ENCODE measurements at places on chromosomes 12 and 14.
A peak's percentile ranks its signal among the peaks of the same experiment; 100 is the strongest.

DNA sequence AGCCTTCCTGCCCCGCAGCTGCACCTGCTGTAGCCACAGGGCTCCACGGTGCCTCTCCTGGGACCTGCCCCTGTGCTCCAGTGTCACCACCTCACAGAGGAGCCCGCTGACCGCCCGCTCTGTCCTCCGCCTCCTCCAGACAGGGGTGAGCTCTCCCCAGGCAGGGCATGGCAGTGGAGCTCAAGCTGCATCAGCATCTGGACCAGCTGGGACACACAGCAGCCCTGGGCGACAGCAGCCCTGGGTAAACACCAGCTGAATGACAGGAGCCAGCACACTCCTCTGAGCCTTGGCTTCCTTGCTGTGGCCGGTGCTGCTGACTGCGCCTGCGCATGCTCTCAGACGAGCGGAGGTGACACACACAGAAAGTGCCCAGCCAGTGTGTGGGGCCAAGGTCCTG is 22.0 kb downstream of the CHGA start:
- no peak for DNase-seq

- DNase-seq, result no peak
These were observed 337.5 kb downstream of the GLT1D1 start for GRCh38 chr12:129190827-129191226.

DNA sequence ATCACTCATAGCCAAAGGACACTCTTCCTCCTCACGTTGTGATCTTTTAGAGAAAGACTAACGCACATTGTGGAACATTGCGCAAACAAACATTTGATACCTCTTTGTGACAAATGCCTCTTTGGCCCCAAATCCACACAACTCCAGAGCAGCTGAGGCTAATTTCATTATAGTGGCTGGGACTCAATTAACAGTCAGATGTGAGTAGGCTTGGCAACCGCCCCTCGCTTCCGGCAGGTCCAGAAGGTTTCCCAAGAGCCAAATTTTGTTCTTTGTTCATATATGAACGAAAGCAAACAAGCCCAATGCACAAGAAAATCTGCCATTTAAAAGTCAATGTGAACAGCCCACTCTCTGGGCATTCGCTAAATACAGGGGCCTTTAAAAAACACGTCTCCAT is 273.9 kb downstream of the GLT1D1 start:
- no peak for DNase-seq

DNA sequence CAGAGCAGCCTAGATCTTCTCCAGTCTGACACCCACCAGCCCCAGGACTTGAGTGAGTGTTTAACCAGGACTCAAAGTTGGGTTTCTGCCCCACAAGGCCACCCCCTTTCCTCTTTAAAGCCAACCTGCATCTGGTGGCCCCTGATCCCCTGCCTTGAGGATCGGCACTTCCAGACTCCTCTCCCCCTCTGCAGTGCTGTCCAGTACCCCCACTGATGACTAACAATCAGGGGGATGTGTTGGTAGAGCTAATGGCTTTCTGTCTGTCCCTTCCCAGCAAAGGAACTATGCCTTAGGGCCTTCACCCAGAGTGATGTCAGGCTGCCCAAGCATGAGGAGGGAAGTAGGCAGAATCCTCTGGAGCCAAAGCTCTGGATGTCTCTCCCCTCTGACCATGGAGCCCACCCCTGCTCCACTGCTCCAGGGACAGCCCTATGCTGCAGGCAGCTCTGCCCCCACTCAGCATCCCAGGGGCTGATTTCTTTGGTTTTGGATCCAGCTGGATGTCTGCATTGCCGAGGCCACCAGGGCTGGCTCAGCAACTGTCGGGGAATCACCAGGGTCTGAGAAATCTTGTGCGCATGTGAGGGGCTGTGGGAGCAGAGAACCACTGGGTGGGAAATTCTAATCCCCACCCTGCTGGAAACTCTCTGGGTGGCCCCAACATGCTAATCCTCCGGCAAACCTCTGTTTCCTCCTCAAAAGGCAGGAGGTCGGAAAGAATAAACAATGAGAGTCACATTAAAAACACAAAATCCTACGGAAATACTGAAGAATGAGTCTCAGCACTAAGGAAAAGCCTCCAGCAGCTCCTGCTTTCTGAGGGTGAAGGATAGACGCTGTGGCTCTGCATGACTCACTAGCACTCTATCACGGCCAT is 42.9 kb downstream of the DAD1 start:
- no peak for DNase-seq

- no peak for DNase-seq
These were observed 54.2 kb upstream of the CERS5 start for GRCh38 chr12:50221228-50222008.

GRCh38 chr12:19190292-19191031 is 60.9 kb downstream of the PLEKHA5 start:
- no peak for DNase-seq

- DNase-seq, result no peak
These were observed 26.1 kb downstream of the KRT8 start for GRCh38 chr12:52878507-52879393.

GRCh38 chr12:69739287-69740191 is 879 bp downstream of the RAB3IP start:
- DNase-seq, result peak; percentile 3
